ENCODE measurements at places on chromosomes 7 and 10.

DNA sequence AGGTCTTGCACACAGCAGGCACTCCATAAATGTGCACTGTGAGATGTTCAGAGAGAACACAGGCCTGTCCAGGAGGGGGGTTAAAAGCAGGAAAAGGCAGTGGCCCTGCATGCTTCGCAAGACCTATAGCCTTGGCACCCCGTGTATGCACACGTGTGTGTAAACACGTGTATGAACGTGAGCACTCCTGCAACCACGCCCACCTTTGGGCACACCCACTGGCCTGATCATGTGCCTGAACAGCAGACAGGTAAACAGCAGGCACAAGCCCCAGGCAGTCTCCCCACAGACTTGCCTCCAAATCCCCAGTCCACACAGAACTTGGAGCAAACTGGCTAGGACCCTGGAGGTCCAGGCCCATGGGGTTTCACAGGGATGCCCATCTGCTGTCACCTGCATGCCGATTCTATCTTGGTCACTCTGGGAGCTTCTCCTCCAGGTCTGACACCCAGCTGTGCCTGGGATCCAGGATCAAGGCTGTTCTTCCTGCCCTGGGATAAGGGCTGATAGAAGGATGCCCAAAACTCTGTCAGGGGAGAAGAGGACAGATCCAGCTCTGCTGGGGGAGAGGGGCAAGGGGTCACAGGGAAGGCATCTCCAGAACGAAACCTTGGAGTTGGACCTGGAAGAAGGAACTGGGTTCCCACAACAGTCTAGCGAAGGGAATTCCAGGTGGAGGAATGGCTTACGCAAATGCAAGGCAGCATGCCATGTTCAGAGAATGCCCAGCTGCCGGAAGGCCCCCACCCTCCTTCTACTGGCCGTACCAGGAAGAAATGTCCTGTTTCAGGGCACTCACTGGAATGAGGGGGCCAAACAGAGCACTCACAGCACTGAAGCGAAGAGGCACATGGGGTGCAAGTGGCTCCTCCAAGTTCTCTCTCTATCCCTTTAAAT, 14.3 kb upstream of the ZMIZ1 start:
- DNase-seq: no peak
- no peaks in the 10 kb centered on the region for H3K36me3 ChIP-seq
- no peaks in the 10 kb centered on the region for H3K27me3 ChIP-seq

DNA sequence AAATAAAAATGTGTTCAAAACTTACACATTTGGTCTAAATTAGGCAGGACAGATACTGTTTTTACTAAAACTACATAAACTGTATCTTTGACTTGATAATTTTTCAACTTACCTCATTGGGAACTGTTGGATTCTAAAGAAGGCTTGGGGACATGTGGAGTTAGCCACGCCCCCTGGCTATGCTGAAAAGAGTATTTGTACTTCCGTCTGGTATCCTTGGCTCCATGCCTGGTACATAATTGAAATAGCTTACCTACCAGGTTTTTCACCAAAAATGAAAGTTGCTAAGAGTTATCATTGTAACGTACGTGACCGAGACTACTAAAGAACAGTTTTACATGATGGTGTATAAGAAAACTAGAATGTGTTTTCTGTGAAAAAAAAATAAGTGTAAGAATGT, 604.8 kb upstream of the IGFBP3 start:
- no peak overlapping the region for H3K4me3 ChIP-seq
- H3K36me3 ChIP-seq: no peaks in the 10 kb centered on the region
- no peak for DNase-seq
- H3K27me3 ChIP-seq: no peaks in the 10 kb centered on the region
- no peaks in the 10 kb centered on the region for H3K4me1 ChIP-seq
- H3K27ac ChIP-seq: no peak overlapping the region

GRCh38 chr10:14262836-14263425, 67.8 kb downstream of the FRMD4A start:
- no peaks in the 10 kb centered on the region for H3K4me1 ChIP-seq
- no peaks in the 10 kb centered on the region for H3K27me3 ChIP-seq
- H3K4me3 ChIP-seq: no peak overlapping the region
- no peaks in the 10 kb centered on the region for H3K36me3 ChIP-seq

DNA sequence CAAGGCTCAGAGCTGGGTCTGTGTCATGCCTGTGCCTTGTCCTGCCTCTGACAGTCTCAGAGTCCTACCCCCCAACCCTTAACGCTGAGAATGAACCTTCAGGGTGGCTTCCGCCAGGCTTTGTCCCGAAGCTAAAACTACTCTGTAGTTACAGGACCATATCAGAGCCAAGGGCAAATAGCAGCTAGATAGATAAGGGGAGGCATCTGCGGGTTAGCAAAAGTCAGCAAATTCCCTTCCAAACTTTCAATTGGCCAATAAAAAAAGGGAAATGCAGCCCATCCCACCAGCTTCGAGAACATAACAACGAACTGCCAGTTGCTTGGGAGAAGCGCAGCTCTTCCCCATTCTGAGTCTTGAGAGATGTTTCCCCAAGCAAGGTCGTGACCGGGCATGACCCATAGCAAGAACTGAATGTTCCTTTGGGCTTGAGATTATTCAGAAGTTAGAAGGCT, 17.7 kb downstream of the CCL24 start:
- H3K27me3 ChIP-seq: no peaks in the 10 kb centered on the region
- DNase-seq: peak; percentile 10
- H3K4me1 ChIP-seq: no peaks in the 10 kb centered on the region
- H3K4me3 ChIP-seq: no peak overlapping the region
- peak overlapping the region; percentile 7 for H3K27ac ChIP-seq
- H3K36me3 ChIP-seq: no peaks in the 10 kb centered on the region

DNA sequence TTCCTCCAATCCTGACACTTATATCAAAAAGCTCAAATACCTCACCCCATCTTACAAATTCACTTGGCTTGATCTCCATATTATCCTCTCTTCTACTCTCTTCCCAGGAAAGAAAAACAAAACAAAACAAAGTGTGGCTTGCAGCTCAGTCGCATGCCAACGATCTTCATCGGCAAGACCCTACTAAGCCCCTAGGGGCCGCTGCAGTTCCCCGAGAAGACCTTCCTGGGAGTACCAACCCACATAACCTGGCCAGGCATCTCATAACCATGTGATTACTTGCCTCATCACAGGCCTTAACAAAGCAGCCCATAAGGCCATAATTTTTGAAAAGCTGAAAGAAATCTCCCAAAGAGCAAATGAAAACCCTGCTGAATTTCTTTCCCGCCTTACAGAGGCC, 103.7 kb downstream of the ZNF92 start:
- no peaks in the 10 kb centered on the region for H3K4me1 ChIP-seq
- DNase-seq: no peak
- H3K4me3 ChIP-seq: no peak overlapping the region
- no peaks in the 10 kb centered on the region for H3K36me3 ChIP-seq

DNA sequence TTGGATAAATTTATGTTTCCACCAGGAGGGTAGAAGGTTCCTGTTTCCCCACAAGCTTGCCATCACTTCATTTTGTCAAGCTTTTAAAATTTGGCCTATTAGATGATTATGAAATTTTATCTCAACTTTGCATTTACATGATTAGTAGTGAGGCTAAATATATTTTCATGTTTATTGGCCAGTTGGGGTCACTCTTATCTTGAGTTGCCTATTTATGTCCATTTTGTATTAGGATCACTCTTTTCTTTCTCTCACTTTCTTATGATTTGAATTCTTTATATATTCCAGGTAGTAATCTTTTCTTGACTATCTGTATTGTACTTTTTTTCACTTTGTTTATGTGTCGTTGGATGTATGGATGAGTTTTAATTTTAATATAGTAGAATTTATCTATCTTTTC, 218.6 kb upstream of the SLC26A5 start:
- no peak overlapping the region for H3K27ac ChIP-seq
- H3K36me3 ChIP-seq: no peaks in the 10 kb centered on the region
- H3K27me3 ChIP-seq: no peaks in the 10 kb centered on the region

- H3K4me1 ChIP-seq: no peaks in the 10 kb centered on the region
- H3K4me3 ChIP-seq: no peak overlapping the region
- no peaks in the 10 kb centered on the region for H3K36me3 ChIP-seq
- H3K27ac ChIP-seq: no peak overlapping the region
- no peak for DNase-seq
Observed at GRCh38 chr7:49852619-49853462, 79.4 kb downstream of the VWC2 start.

DNA sequence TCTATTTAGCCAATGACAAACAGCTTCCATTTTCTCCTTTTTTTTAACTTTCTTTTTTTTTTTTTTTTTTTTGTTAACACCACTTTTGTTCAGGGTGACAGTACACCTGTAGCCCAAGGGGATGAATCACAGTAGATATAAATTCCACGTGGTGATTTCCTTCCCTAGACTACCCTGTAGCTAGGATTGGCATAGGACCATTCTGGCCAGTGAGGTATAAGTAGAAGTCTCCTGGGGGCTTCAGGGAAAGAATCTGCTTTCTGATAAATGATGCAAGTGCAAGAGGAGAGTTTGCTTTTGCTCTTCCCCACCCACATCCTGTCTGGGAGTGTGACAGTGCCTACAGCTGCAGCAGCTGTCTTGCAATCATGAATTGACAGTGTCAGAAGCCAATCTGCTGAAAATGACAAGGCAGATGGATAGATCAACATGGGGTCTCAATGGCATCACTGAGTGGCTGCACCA, 63.2 kb upstream of the TOMM7 start:
- H3K27me3 ChIP-seq: no peaks in the 10 kb centered on the region
- H3K4me1 ChIP-seq: no peaks in the 10 kb centered on the region
- H3K27ac ChIP-seq: no peak overlapping the region

- H3K4me1 ChIP-seq: no peaks in the 10 kb centered on the region
- H3K4me3 ChIP-seq: no peak overlapping the region
- peak; percentile 92 for DNase-seq
- no peaks in the 10 kb centered on the region for H3K36me3 ChIP-seq
- H3K27ac ChIP-seq: no peak overlapping the region
Observed at GRCh38 chr7:138161600-138162081, 85.4 kb downstream of the AKR1D1 start.

GRCh38 chr7:2843711-2844152, 376 bp downstream of the GNA12 start:
- H3K27ac ChIP-seq: no peak overlapping the region
- H3K4me3 ChIP-seq: peak overlapping the region; percentile 59
- no peaks in the 10 kb centered on the region for H3K27me3 ChIP-seq
- H3K4me1 ChIP-seq: no peaks in the 10 kb centered on the region
- DNase-seq: peak; percentile 60

DNA sequence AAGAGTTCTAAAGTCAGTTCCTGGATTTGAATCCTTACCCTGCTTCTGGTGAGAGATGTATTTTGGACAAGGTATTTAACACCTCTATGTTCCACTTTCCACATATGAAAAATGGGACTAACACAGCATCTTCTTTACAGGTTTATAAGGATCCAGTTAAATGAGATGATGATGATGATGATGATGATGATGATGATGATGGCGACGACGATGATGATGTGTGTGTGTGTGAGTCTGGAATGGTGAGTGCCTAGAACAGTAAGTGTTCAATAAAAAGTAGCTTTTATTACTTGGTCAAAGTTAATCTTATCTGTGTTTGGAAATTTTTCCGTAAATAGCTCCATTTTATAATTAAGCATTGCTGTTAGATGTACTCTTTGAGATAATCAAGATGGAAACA, 248.3 kb upstream of the SLC26A5 start:
- H3K4me1 ChIP-seq: no peaks in the 10 kb centered on the region
- no peak for DNase-seq
- H3K36me3 ChIP-seq: no peaks in the 10 kb centered on the region
- H3K27ac ChIP-seq: no peak overlapping the region
- no peak overlapping the region for H3K4me3 ChIP-seq
